ENCODE measurements at places on chromosomes 7 and 10.

- no peak for DNase-seq
Measured at GRCh38 chr7:4939971-4940728, 18.8 kb downstream of the MMD2 start.

DNA sequence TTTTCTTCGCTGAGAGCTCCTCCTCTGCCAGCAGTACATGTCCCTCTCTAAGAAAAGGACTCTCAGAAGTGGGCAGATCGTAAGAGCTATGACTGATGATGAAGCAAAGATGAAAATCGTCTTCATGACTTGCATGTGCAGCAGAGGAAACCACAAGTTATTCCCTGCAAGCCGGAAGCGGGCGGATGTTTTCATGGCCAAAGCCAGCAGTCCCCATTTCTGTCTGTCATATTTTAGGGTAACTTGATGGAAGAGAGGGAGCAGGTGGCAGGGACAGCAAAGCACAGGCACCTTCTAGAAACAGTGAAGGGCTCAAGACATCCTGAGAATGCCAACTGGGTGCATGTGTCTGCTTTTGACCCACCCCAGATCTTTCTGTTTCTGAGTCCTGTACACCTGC, 19.9 kb downstream of the KLF6 start:
- DNase-seq, result peak; percentile 57

GRCh38 chr10:28878236-28878970, 201.1 kb downstream of the BAMBI start:
- no peak for DNase-seq

DNA sequence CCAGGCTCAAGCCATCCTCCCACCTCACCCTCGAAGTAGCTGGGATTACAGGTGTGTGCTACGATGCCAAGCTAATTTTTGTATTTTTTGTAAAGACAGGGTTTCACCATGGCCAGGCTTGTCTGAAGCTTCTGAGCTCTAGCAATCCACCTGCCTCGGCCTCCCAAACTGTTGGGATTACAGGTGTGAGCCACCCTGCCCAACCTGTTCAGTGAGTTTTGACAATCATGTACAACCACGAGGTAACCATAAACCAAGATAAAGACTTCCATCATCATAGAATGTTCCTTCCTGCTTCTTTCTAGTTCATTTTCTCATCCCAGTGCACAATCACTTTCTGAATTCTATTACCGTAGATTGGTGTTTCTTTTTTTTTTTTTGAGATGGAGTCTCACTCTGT, 30.5 kb upstream of the MKRN1 start:
- DNase-seq, result no peak

- DNase-seq, result no peak
Measured at GRCh38 chr10:89591111-89591795, 53.8 kb downstream of the PANK1 start.

DNA sequence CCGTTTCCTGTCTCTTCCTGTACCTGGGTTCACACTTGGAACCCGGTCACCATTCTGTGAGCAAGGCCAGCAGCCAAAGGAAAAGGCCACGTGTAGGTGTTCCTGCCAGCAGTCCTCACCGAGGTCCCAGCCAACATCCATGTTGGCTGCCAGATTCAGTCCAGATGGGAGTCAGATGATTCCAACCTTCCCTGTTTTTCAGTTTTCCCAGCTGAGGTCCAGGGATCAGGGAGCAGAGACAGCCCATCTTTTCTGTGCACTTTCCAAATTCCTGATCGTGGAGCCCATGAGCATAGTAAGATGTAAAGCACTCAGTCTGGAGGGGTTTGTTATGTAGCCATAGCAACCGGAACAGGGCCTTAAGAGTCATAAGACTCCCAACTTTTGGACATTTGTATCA, 3.9 kb upstream of the PVRIG start:
- DNase-seq, result no peak

GRCh38 chr10:22005763-22006162, 2.2 kb upstream of the DNAJC1 start:
- no peak for DNase-seq

- no peak for DNase-seq
Measured at GRCh38 chr10:115624448-115624847, 531.3 kb downstream of the ATRNL1 start.

DNA sequence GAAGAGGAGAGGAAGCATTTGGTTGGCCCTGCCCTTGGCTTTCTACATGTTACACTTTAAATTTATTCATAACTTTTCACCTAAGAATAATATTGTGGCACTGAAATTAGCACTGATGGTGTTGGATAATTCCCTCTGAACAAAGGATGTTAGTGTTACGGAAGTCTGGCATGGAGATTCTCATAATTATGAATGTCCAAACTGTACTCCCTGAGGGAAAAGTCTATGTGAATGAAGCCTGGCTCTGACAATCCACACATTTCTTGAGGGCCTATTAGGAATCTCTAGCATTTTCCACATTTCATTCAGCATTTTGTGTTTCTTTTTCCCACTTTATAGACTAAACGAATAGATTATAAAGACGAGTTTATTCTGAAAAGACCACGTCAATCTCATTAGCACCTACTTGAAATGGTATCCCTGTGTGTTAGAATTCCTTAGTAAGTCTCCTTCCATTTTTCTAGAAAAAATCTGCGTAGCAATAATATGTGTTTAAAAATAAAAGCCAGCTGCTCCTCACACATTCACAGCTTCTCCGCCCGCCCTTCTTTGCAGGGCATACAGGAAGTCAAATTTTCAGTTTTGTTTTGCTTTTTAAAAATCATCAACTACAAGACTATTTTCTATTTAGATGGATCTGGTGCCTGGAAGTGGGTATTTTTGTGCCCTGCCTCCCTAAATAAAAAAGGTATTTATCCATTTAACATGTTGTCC, 131.8 kb upstream of the PALS2 start:
- no peak for DNase-seq

GRCh38 chr10:112966194-112966855, 16.3 kb downstream of the TCF7L2 start:
- no peak for DNase-seq

- no peak for DNase-seq
Measured at GRCh38 chr7:15461576-15461975, 100.2 kb downstream of the AGMO start.

GRCh38 chr7:36404639-36405408, 15.2 kb downstream of the ANLN start:
- DNase-seq, result no peak

- peak; percentile 2 for DNase-seq
Measured at GRCh38 chr10:128859738-128860386, 607.2 kb upstream of the MGMT start.

- DNase-seq, result no peak
Measured at GRCh38 chr10:112832361-112832878, 117.6 kb upstream of the TCF7L2 start.

DNA sequence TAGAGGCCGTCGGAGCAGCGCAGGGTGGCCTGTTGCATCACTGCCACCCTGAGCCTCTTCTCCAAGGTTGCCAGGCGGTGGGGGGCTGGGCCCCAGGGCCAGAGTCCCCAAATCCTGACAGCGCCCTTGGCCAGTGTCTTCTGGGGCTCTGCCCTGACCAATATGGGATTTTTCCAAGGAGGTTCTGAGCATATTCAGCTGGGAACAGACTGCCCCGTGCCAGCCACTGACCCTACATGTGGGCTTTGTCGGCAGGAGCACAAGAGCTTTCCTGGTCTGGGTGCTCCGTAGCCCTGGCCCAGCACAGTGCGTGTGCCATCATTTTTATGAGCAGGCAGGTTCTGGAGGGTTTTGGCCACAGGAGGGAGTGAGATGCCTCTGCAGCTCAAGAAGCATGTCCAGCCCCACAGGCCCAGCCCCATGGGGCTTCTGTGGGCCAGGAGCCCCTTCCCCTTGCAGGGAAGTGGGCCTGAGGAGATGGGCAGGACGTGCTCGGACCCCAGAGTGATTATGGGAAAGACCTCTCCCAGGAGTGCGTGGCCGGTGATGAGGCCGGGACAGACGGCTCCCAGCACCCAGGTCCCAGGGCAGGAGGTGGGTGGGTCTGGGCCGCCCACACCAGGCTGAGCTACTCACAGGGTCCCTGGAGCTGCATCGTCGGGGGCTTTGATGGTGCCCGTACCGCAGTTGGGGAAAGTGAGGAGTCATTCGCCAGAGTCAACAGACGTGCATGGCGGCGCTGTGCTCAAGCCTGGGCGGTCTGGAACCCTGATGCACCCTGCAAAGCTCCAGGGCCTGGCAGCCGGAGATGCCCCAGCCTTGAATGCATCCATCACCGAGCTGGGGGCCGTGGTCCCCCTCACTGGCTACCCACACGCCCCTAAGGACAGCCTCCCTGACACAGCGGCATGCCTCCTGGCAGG, 66.6 kb downstream of the PWWP2B start:
- DNase-seq, result no peak

- DNase-seq, result no peak
Measured at GRCh38 chr10:75755528-75755927, 324.1 kb downstream of the LRMDA start.

DNA sequence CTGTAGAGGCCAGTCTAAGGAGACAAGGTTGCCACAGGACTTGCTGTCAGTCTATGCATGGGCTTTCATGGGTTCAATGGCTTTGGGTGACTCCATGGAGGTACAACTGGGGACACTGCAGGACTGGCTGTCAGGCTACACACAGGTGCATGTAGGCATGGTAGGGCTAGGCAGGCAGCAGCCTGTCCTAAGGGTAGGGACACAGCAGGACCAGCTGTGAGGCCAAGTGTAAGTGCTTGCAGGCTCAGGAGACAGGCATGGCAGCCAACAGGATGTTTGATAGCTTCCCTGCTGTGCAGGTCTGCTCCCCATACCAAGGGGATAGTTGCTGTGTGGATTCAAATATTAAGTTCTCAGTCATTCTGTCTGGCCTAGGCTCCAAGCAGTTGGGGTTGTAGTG, 181.0 kb upstream of the NPY start:
- no peak for DNase-seq

GRCh38 chr7:121449329-121449728, 53.2 kb upstream of the FAM3C start:
- DNase-seq, result no peak

DNA sequence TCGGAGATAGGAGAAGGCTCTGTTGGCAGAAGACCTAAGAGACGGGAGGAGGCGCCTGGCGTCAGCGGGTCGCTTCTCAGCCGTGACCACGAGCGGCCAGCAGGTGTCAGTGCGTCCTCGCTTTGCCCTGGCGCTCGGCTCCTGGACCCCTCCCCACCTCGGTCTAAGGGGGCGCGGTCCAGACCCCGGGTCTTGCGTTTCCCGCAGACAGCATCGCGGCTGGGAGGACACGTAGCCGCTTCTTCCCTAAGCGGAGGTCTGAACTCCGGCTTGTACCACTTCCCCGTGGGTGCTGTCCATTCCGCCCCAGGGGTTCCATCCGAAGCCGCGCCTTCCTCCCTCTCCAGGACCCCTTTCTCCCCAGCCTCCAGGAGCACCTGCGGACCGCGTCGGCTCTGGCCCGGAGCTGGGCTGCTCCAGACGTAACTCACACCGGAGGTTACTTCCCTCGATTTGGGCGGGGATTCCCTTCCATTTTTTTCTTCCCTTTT, 593 bp upstream of the ADRA2A start:
- peak; percentile 31 for DNase-seq

DNA sequence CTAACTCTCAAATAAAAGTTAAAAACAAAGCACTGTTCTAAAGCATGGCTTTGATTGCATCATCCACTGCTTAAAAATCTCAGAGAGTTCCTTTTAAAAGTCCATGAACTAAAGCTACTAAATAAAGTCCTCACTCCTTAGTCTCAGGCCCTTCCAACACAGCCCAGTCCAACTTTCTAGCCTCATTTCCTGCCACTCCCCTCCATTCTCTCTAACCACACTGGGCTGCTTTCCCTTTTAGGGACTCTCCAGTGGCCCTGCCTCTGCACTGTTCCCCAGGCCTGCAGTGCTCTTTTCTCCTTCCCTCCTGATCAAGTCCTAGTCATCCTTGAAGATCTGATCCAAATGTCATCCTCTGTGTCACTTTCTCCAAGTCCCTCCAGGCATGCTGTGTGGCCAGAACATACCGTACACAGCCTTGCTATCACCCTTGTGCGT, 56.9 kb upstream of the PPP1R3C start:
- DNase-seq, result no peak

GRCh38 chr10:52335665-52336064, 21.6 kb downstream of the DKK1 start:
- no peak for DNase-seq

- DNase-seq, result peak; percentile 23
Measured at GRCh38 chr7:6317797-6318438, 45.5 kb upstream of the CYTH3 start.

- DNase-seq, result no peak
Measured at GRCh38 chr10:19385846-19386450, 337.3 kb downstream of the MALRD1 start.

DNA sequence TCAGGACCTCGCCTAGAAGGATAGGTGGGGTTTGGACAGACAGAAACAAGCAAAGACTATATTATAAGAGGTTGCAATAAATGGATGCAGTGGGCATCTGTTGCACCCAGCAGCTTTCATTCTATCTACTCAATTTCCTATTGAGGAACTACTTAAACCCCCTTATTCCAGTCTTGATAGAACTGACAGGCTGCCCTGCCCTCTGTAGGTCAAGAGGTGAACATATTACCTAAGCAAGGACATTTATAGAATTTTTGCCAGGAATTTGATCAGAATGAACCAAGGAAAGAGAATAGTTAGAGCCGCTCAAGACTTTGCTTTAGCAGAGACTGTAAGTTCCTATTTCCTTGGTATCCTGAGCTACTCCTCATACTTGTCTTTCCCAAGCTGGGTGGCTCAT, 9.5 kb downstream of the VTI1A start:
- peak; percentile 12 for DNase-seq

DNA sequence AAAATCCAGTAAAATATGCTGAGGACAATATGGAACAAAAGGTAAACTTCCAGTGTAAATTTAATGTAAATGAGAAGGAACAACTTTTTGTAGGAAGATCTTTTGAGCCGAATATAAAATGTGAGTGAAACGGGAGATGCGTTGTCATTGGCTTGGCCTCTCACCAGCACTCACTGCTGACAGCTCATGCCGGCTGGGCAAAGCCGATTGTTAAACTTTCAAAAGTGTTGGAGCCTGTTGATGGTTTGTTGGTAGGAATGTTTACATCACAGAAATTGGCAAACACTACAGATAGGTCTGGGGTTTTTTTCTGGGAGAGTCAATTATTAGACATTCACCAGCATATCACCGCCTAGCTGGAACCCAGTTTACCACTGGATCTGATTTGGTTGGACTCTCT, 6.1 kb downstream of the PSTK start:
- DNase-seq, result no peak

DNA sequence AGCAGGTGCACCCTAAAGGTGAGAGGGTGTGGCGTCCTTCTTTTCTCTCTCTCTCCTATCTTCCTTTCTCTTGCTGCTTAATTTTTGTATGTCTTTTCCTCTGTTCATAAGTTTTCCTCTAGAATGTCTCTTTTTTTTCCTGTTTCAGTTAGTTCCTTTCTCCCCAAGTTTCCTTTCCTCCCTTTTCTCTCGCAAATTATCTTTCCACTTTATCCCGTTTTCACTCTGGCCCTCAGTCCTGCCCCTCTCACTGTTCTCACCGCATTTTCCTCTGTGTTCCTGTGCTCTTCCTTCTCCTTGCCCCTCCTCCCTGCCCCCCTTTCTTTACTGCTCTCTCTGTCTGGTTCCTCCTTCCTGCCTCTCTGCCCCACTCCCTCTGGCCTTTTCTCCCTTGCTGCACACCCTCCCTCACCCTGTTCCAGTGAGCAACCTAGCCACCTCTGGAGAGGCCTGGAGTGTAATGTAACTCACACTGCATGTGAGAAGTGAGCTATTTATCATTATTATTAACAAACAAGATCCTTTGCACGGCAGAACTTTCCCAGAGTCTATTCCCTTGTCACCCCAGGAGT, 158.5 kb downstream of the C10orf105 start:
- no peak for DNase-seq

- no peak for DNase-seq
Measured at GRCh38 chr10:77850620-77851231, 75.8 kb downstream of the DLG5 start.

- DNase-seq, result no peak
Measured at GRCh38 chr7:26447116-26447515, 155.5 kb downstream of the SNX10 start.

Measured in inflammatory macrophage treated with lipopolysaccharide for 1 hour (primary cell).